ENCODE measurements at places on chromosomes 4 and X.

DNA sequence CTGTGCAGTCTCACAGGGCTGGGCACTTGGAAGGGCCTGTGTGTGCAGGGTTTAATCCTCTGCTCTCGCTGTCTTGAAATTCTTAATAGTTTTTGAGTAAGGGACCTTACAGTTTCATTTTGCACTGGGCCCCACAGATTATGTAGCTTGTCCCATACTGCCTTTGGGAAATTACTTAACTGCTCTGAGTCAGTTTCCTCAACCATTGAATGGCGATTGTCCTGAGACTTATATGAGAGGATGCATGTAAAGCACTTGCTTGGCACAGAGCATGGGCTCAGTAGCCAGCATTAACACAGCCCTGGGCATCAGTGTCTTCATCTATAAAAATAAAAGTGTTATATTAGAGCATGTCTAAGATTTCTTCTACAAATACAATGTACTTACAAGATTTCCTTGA is 55.8 kb downstream of the CLCN5 start:
- DNase-seq: no peak

- no peak for DNase-seq
Observed at GRCh38 chr4:100799761-100800539, 282.1 kb upstream of the EMCN start.

DNA sequence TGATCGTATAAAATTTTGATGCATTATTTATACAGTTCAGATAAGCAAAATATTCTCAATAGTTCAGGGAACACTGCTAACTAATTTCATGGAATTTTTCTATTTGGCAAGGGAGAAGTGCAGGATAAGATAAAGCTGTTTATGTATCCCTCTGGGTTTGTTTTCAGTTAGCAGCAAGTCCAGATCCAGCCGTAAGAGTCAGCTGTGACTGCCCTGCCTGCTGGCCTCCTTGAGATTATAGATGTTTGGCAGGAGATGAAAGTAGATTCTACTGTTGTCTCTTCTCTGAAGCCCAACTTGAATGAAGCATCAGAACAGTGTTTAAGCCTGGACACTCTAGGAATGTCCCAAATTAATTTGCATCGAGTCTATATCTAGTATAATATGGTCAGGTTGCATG is 29.5 kb downstream of the ANTXR2 start:
- no peak for DNase-seq

- DNase-seq: no peak
Observed at GRCh38 chr4:145333786-145334185, 147.9 kb upstream of the SMAD1 start.

GRCh38 chr4:111977419-111977965 is 167.8 kb upstream of the FAM241A start:
- DNase-seq: no peak

DNA sequence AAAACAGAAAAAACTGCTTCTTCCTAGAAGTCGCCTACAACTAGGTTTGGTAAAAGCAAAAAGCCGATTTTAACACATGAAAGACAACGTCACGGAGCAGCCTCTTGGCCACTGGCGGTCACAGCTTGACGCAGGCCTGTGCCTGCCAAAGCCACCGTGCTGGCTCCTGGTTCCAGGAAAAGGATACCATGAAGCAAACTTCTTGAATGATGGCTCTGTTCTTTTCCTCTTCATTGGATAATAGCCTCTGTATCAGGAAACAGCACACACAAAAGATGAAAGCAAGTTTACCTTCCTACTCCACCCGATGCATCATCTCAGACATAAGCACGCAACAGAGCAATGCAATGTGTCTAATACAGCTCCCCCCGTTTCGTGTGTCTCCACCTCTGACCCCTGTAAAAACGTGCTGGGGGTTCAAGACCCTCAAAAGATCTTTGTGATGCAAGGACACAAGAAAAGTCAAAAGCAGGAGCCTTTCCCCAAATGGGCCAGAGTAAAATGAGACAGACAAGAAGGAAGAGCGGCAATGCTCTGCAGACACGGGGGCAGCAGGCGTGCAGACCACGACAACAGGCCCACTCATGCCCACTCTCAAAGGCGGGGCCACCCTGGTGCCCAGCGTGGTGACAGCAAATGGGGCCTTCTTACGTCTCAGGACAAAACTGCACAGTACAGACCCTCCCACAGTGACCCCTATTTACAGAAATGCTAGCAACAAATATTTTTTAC is 19.4 kb downstream of the GAK start:
- no peak for DNase-seq

DNA sequence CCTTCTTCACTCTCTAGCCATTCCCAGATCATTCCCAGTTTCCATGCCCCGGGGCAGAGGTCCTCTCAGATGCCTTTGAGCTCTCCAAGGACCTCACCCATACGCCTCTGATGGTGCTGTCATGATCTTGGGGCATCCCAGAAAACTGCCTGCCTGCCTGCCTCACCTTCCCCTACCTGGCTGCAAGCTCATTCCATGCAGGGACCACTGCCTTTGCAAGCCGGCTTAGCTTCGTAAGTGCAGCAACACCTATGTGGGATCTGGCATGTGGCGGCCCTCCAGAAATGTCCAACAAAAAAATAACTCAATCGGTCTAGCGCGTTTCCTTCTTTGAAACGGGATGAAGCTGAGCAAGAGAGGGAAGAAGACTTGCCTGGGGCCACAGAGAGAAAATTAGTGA is 53.0 kb downstream of the C4orf50 start:
- DNase-seq: no peak

DNA sequence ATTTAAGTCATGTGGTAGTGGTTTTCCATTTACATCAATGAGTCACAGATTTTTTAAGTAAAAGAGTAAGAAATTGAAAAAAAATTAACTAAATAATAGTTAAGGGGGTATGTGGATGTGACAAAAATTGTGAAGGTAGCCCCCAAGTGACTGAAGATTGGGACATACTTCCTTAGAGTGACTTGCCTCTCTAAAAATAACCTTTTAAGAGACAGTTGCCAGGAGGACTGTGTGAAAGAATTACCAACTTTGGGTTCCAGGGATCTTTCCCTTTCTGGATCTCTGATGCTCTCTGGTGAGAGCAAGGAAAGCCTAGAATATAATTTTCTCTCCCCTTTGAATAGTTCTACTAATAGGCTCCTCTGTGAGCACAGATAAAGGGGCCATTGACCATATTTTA is 42.7 kb downstream of the NHSL2 start:
- no peak for DNase-seq

- peak; percentile 88 for DNase-seq
Observed at GRCh38 chrX:16123222-16123786, at the start of gene GRPR. GRPR (plus strand) TSS chrX:16123565; CDS start chrX:16123954, 389 bp downstream.

DNA sequence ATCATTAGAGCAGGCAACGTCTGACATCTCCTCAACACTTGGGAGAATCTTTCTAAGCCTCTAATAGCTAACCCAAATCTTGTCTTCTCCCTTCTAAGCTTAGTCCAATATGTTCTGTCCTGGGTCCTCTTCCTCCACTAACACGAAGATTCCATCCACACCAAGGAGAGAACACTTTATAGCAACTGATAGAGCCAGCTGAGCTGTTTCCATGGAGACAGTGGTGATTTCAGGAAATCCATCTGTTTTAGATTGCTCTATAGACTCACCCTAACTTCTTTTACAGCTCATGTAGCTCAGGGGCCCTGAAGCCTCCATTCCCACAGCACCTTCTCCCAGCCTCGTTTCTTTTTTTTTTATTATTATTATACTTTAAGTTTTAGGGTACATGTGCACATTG is 37.4 kb downstream of the SCD5 start:
- DNase-seq: no peak

DNA sequence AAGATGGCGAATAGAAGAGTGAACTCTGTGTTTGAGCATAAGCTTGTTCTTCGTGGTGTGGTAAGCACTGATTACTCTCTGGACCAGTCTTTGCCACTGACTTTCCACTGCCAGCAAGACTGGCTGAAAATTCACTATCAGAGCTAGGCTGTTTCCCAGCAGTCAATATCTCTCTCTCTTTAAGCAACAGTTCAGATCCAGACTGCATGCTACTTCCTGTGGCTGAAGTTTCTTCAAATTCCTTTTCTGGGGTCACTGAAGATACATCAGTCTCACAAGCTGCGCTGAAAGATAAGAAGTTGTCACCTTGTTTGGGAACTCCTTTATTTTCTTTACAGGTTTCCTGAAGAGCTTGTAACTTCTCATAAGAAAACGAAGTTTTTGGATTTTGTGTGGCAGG is 54.0 kb upstream of the FAM120C start:
- peak; percentile 20 for DNase-seq

DNA sequence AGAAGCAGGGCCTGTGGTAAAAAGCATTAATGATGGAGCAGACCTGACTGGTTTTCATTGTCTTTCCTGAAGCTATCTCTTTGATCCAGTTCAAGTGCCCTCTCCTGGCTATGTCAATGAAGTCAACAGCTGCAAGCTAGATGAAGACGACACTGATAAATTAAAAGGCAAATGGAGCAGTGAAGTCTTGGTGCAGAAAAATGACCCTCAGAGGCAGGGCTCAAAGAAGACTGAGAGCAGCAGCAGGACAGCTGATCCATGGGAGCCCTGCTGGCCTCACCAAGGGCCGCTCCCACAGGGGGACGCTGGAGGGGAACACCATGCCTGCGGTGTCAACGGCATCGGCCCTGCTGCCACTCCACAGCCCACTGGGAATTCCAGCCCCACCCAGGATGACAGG is 96.2 kb downstream of the RELL1 start:
- no peak for DNase-seq

GRCh38 chr4:101256222-101256621 is 91.1 kb downstream of the PPP3CA start:
- no peak for DNase-seq

DNA sequence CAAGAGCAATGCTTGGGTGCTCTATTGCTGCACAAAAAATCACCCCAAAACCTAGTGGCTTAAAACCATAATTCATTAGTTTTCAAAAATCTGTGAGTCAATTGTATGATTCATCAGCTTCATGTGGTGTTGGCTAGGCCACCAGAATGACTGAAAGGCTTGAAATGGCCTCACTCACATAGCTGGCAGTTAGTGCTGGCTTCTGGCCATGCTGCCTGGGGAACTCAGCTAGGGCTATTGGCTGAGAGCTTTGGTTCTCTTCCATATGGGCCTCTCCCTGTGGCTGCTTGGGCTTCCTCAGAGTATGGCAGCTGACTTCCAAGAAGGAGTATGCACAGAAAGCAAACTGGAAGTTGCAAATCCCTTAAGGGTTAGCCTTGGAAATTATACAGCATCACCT is 3.1 kb upstream of the MTMR1 start:
- DNase-seq: no peak

DNA sequence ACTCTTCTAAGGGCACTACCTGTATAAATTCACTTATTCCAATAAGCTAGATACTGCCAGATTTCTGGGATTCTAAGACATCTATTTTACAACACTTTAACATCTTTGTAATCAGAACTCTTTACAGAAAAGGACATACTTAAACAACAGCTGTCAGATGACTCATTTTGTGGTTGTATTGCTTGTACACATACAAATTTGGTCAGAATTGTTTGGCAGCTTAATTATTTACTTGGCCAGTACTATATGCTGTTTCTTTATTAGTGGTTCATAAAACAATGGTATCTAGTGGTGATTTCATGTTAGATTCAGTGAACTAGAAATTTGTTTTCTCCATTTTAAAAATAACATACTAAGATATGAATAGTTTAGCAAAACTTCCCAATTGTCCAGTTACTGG is 27.2 kb downstream of the PALLD start:
- no peak for DNase-seq

DNA sequence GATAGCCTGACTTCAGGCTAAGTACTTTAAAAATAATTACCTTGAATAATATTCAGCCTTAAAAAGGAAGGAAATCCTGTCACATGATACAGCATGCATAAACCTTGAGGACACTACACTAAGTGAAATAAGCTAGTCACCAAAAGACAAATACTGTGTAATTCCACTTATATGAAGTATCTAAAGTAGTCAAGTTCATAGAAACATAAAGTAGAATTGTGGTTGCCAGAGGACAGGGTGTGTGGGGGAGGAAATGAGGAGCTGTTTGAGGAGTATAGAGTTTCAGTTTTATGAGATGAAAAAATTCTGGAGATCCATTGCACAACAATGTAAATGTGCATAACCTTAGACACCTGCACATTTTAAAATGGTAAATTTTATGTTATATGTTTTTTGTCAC is 5.6 kb upstream of the STPG2 start:
- no peak for DNase-seq

GRCh38 chrX:31629195-31629594 is 557.4 kb upstream of the FTHL17 start:
- DNase-seq: no peak

GRCh38 chr4:144948421-144948820 is 149.6 kb downstream of the ANAPC10 start:
- no peak for DNase-seq

- peak; percentile 92 for DNase-seq
Observed at GRCh38 chr4:8198906-8199593, at the start of gene SH3TC1. SH3TC1 (plus strand) TSS chr4:8199290; CDS start chr4:8205195, 5,905 bp downstream.

DNA sequence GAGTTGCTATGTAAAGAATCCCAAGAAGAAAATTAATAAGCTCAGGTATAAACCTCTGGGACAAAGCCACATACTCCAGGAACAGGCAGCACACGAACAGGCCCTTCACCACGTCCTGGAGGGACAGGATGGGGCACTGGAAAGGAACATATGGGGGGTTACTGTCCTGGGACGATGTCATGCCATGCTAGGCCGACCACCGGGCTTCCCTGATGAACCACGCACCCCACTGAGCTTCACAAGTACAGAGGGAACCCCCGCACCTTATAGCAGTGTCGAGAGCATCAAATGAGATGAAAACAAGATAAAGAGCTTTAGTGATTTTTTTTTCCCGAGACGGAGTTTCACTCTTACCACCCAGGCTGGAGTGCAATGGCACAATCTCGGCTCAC is 19.1 kb downstream of the NOP14 start:
- no peak for DNase-seq

DNA sequence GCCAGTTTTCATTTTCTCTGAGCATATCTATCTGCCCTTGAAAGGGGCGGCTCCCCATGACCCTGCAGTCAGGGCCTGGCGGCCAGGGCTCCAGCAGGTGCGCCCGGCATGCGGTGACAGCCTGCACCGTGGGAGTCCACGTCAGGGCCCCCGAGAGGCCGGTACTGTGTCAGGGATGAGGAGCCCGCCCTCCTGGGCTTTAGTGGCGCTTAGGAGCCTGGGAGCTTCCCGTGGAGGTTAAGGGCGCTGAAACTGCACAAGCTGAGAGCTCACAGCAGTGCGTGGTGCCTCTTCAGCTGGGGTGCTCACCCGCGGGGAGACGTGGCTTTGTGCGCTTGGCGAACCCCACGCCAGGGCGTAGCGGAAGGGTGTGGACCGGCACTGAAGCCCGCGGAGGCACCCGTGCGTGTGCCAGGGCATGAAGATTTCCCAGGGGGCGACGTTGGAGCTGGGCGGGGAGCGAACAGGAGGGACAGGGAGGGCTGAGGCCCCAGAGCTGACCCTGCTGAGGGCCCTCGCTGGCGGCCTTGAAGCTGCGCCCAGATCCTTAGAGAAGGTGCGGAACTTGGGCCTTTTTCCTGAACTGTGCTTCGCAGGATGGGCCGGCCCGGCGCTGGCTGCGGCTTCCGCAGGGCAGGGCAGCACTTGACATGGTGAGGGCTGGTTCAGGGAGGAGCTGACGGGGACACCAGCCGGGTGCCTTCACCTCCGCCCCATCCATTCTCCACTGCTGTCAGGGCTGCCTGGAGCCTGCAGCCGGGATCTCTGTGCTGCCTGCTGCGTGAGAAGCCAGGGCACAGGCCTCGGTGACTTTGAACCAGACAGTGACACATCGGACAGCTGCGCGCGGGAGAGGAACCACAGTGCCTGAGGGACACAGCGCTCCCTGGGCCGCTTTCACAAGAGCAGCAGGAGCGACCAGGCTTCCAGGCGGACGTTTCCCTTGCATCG is 32.9 kb downstream of the HTT-AS start:
- DNase-seq: peak; percentile 67

- no peak for DNase-seq
Observed at GRCh38 chr4:69490271-69490670, 5.4 kb downstream of the UGT2B4 start.
